DMS 273 treated with DMSO at 0.1 percent for 48 hours (cell line): ENCODE measurements at places on chromosomes 2 and 18.

DNA sequence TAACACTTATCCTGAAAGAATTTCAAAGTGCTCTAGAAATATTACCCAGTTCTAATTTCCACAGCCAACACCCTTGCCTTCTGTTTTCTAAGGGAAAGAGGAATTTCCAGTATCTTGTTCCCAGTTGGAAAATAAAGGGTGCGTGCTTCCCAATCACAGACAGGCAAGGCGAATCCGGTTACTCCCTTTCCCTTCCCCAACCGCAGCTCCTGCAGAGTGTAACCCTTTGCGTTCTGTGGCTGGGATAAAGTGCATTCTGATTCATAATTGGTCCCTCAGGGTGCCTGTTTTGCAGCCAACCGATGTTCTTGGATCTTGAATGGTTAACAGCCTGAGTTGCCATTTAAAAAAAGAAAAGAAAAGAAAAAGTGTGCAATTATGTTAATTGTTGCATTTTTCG is 40.6 kb upstream of the PGAP1 start:
- DNase-seq, result no peak

GRCh38 chr2:223503746-223504145 is 98.4 kb downstream of the SCG2 start:
- DNase-seq, result no peak

GRCh38 chr2:165793779-165794535 is at the start of gene GALNT3:
GALNT3 (minus strand) TSS chr2:165794247; CDS start chr2:165770700, 23,547 bp downstream.
- no peak for DNase-seq

DNA sequence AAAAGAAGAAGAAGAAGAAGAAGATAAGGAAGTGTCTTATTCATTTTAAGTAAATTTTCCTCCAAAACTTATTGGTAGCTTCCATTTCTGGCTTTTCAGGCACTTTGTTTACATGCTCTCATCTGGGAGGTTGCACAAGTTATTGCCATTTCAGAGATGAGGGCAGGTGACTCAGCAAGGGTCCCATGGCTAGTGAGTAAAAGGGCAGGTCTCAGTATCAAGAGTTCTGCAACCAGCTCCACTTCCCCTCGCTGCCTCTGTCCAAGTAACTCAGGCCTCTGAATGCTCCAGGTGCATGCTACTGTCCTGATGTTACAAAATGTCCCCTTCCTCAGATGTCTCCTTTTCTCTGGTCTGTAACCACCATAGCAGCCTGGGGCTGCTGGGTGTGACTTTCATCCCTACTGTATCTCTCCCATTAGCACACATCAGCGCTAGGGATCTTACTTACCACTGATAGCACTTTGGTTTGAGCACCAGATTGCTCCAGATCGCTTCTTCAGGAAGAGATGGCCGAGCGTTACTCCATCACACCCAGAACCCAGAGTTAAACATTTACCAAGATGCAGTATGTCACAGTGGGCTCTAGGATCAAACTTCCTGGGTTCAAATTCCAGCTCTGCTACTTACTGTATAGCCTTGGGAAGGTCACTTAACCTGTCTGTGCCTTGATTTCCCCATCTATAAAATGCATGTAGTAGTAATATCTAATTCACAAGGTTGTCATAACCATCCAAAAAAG is 57.4 kb upstream of the LAPTM4A start:
- no peak for DNase-seq

- no peak for DNase-seq
These were observed 264.0 kb upstream of the EPHA4 start for GRCh38 chr2:221836095-221836494.

- DNase-seq, result no peak
These were observed 19.4 kb upstream of the SP5 start for GRCh38 chr2:170695521-170696410.

- DNase-seq, result no peak
These were observed 46.9 kb downstream of the DNMT3A start for GRCh38 chr2:25294573-25295462.

DNA sequence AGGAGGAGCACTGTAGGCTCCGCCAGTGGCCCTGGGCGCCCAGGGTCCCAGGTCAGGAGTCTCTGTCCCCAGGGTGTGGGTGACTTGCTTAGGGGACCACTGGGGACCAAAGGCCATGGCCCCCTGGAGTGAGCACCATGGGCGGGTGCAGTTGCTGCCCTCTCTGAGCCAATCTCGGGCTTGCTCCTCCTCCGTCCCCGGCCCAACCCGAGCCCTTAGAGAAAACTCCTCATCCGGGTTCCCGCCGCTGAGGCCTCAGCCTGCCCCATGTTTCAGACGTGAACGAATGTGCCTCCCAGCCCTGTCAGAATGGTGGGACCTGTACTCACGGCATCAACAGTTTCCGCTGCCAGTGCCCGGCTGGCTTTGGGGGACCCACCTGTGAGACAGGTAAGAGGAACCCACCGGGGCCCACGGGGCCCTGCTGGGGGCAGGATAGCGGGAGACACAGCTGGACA is 38.6 kb downstream of the SNED1 start:
- DNase-seq, result no peak

DNA sequence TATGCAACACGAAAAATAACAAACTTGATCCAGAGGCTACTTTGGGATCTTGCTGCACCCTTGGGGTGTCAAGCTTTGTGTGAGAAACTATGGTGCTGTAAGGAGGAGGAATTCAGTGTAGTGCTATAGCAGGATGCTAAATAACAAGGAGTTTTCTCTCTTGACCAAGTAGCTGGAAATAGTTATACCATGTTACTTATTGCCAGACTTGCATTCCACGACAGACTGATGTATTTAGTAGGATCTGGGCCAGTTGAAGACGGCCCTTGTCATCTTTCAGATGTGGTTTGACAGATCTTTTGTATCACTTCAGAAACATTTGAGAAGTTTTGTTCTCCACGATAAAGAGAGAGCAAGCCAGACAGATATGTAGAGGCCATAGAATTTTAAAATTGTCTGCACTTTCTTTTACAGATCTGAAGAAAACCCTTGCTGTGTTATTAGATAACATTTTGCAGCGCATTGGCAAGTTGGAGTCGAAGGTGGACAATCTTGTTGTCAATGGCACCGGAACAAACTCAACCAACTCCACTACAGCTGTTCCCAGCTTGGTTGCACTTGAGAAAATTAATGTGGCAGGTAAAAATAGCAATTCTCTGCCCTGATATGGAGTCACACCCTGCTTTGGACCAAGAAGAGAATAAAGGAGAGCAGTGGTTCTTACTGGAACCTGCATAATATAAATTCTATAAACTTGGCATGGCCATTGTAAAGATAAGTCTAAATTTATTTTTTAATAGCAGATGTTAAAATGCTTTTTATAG is 16.3 kb downstream of the MGAT5 start:
- no peak for DNase-seq

DNA sequence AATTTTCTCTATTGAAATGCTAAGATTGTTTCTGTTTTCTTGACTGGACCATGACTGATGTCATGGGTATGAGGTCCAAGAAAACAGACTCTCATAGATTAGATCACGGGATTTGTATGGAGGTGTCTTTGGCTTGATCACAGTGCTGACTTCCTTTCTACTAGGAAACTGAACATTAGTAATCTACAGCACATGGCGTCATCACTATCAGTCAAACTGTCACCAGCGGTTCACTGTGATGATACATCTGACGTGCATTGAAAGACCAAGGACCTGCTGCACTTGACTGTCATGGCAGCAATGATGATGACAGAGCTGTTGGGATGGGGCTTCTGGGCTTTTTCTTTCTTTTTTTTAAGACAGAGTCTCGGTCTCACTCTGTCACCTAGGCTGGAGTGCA is 28.2 kb upstream of the IMPA2 start:
- no peak for DNase-seq

GRCh38 chr2:8709611-8710010 is 27.8 kb downstream of the ID2 start:
- no peak for DNase-seq
